CD14-positive monocyte (primary cell): ENCODE measurements at places on chromosomes 11 and 22. TPM values are rescaled to one million over a fixed set of nuclear protein-coding genes. Genes with fewer than 3 reads are reported as not detected.

- H3K27me3 ChIP-seq: no peaks in the 10 kb centered on the region
- H3K4me1 ChIP-seq: no peaks in the 10 kb centered on the region
- no peak for DNase-seq
- no peaks in the 10 kb centered on the region for H3K36me3 ChIP-seq
Measured at GRCh38 chr22:47659467-47660223, 897.2 kb downstream of the TBC1D22A start.

DNA sequence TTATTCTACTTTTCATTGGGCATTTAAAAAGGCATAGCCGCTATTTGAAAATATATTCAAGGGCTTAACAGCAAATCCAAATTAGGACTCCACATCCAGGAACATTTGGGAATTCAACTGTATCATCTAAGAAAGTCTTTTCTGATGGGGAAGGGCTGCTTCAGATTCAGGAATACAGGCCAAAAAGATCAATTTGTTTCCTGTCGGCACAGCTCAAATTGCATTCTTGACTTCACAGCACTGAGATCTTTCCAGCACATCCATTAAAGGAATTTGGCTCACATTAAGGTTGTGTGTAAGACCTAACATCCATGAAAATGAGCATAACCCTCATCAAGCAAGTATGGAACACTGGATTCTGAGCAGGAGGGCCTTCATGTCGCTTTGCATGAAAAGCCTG lies 1169.5 kb upstream of the CCDC90B start:
- no peak overlapping the region for H3K4me3 ChIP-seq
- H3K4me1 ChIP-seq: no peaks in the 10 kb centered on the region
- no peaks in the 10 kb centered on the region for H3K36me3 ChIP-seq
- H3K27ac ChIP-seq: no peak overlapping the region

GRCh38 chr11:118310781-118311485 lies 6.4 kb downstream of the CD3E start:
- H3K27me3 ChIP-seq: no peaks in the 10 kb centered on the region
- no peaks in the 10 kb centered on the region for H3K36me3 ChIP-seq
- no peak overlapping the region for H3K27ac ChIP-seq
- H3K4me3 ChIP-seq: no peak overlapping the region

DNA sequence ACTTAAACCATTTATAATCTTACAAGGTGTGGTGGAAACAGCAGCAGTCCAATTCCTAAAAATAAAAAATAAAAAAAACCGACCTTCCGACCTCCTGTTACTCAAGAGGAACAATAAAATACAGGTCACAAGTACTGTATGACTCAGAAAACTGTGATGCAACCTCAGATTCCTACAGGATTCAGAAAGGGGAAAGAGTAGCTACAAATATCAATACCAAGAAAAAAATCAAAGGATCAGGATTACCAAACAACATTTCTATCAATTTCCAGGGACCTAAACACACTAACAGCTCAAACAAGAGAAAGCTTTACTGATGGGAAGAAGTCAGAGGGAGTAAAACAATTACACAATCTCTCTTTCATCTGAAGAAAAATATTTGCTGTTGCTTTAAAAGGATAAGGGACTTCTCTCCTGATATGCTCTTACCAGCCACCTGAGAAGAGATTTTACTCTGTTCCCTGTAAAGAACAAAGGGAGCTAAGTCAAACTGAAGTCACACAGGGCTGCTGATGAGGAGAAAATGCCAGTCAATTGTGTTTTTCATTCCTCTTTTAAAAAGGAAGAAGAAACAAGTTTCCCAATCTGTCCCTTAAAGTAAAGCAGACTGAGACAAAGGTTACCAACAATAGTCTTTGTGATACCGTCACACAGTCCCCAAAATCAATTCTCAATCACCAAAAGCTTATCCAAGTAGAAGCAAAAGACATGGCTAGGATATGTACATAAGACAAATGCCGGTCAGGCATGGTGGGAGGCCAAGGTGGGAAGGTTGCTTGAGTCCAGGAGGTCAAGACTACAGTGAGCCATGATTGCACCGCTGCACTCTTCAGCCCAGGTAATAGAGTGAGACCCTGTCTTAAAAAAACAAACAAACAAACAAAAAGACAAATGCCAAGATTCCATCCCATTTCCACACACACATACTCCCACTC lies 39.3 kb downstream of the AMBRA1 start:
- no peaks in the 10 kb centered on the region for H3K36me3 ChIP-seq
- H3K4me3 ChIP-seq: no peak overlapping the region
- H3K27me3 ChIP-seq: no peaks in the 10 kb centered on the region
- H3K4me1 ChIP-seq: peaks cover 22% of the 10 kb centered on the region

GRCh38 chr22:37277384-37277783 lies 4.9 kb upstream of the CYTH4 start:
- no peak overlapping the region for H3K27ac ChIP-seq
- H3K27me3 ChIP-seq: no peaks in the 10 kb centered on the region
- peaks cover 88% of the 10 kb centered on the region for H3K4me1 ChIP-seq
- no peaks in the 10 kb centered on the region for H3K36me3 ChIP-seq

GRCh38 chr11:82818409-82819043 lies 81.7 kb downstream of the PRCP start:
- peaks cover 4% of the 10 kb centered on the region for H3K36me3 ChIP-seq
- no peaks in the 10 kb centered on the region for H3K4me1 ChIP-seq
- no peaks in the 10 kb centered on the region for H3K27me3 ChIP-seq
- no peak overlapping the region for H3K27ac ChIP-seq
- no peak for DNase-seq
- no peak overlapping the region for H3K4me3 ChIP-seq

DNA sequence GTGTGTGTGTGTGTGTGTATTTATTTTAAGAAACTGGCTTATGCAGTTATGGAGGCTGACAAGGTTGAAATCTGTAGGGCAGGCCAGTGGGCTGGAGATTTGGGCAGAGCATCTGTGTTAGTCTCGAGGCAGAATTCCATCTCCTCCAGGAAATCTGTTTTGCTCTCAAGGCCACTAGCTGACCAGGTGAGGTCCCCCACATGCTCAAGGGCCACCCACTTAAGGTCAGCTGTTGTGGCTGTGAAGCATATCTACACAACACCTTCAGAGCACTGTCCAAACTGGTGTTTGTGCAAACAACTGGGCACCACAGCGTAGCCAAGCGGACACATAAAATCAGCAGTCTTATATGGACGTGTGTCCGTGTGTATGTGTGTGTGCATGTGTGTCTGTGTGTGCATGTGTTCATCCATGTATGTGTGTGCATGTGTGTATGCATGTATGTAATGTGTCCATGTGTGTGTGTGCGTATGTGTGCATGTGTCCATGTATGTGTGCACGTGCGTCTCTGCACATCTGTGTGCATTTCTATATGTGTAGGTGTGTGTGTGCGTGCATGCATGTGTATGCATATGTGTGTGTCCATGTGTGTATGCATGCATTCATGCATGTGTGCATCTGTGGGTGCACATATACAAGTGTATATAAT lies 400.9 kb downstream of the BRD1 start:
- DNase-seq: no peak
- no peaks in the 10 kb centered on the region for H3K27me3 ChIP-seq

DNA sequence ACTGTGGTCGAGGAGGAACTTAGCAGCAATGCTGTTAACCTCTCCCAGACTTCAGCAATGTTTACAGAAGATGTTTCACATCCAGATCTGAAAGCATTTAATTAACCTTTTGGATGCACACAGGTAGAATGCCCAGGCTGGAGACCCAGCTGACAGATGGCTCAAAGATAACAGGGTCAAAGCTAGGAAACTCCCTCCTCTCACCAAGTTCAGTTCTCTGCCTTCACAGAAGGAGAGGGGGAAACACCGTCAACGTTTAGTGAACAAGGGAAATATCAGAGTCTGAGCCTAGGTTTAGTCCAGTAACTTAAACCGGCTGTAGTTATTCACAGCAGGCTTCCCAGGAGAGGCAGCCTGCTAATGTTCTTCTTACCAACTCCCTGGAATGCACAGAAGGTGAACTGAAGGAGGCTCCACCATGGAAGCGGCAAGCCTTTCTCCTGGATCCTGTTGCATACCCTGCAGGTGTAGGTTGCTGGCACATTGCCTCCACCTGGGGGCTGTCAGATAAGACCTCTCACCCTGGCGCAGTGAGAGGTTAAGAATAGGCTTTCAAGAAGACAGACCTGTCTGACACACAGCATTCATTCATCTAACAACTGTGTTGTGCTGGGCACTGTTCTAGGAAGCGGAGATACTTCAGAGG lies 23.5 kb upstream of the ANKK1 start:
- no peak overlapping the region for H3K27ac ChIP-seq
- no peaks in the 10 kb centered on the region for H3K4me1 ChIP-seq
- no peaks in the 10 kb centered on the region for H3K36me3 ChIP-seq
- no peaks in the 10 kb centered on the region for H3K27me3 ChIP-seq

- no peak for DNase-seq
- no peak overlapping the region for H3K27ac ChIP-seq
- no peaks in the 10 kb centered on the region for H3K36me3 ChIP-seq
- H3K4me1 ChIP-seq: peaks cover 43% of the 10 kb centered on the region
Measured at GRCh38 chr22:45305456-45306075, 4.2 kb upstream of the FAM118A start.

- peak overlapping the region; percentile 56 for H3K27ac ChIP-seq
- DNase-seq: no peak
- H3K27me3 ChIP-seq: no peaks in the 10 kb centered on the region
Measured at GRCh38 chr22:45316796-45317526, 7.2 kb downstream of the FAM118A start.

GRCh38 chr22:19824926-19825339 lies 29.7 kb downstream of the GNB1L start:
- H3K36me3 ChIP-seq: no peaks in the 10 kb centered on the region
- no peak overlapping the region for H3K4me3 ChIP-seq
- peaks cover 7% of the 10 kb centered on the region for H3K4me1 ChIP-seq

GRCh38 chr11:127843483-127844396 lies 743.6 kb downstream of the ETS1 start:
- H3K27ac ChIP-seq: no peak overlapping the region
- DNase-seq: no peak
- H3K27me3 ChIP-seq: no peaks in the 10 kb centered on the region
- no peak overlapping the region for H3K4me3 ChIP-seq
- H3K36me3 ChIP-seq: no peaks in the 10 kb centered on the region

DNA sequence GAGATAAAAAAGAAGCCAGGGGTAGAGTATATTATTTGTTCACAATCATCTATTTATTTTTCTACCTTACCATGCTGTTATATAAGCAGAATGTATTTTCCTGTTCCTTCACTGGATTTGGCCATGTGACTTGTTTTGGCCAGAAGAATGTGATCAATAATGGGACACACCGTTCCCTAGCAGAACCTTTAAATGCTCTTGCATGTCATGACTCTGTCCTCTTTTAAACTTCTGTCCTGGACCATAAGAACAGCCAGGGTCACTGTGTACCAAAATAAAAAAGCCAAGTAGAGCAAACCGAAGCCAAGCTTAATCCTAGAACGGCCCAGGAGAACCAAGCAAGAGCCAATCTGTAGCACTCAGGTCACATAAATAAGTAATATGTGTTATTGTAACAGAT lies 1682.4 kb downstream of the LRRC4C start:
- H3K27ac ChIP-seq: no peak overlapping the region
- H3K36me3 ChIP-seq: no peaks in the 10 kb centered on the region
- DNase-seq: no peak
- no peaks in the 10 kb centered on the region for H3K27me3 ChIP-seq
- peaks cover 8% of the 10 kb centered on the region for H3K4me1 ChIP-seq

- DNase-seq: no peak
- no peak overlapping the region for H3K27ac ChIP-seq
- H3K27me3 ChIP-seq: no peaks in the 10 kb centered on the region
- H3K36me3 ChIP-seq: no peaks in the 10 kb centered on the region
Measured at GRCh38 chr11:114846416-114846791, 168.1 kb downstream of the NXPE2 start.

DNA sequence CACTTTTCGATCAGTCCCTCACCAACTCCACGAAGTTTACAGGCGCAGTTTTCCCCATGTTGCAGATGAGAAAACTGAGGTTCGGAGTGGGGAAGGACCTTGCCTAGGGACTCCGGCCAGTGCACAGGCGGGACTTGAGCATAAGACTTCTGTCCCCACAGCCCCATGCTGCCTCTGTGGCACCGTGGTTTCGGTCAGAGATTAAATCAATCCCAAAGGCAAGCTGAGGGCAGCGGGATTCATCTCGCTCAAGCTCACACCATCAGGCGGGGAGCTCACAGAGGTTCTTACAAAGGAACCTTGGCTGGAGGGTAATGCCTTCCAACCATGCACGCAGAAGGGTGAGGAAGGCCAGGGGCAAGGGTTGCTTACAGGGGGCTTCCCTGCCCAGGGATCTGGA lies 115.5 kb downstream of the PHF21B start:
- H3K27ac ChIP-seq: no peak overlapping the region
- no peaks in the 10 kb centered on the region for H3K36me3 ChIP-seq
- H3K27me3 ChIP-seq: no peaks in the 10 kb centered on the region
- no peak overlapping the region for H3K4me3 ChIP-seq
- DNase-seq: no peak
- H3K4me1 ChIP-seq: no peaks in the 10 kb centered on the region

GRCh38 chr11:65611758-65612603 lies 2.0 kb downstream of the MAP3K11 start:
- peaks cover 48% of the 10 kb centered on the region for H3K4me1 ChIP-seq
- H3K4me3 ChIP-seq: peak overlapping the region; percentile 96
- H3K36me3 ChIP-seq: peaks cover 39% of the 10 kb centered on the region
- DNase-seq: no peak

DNA sequence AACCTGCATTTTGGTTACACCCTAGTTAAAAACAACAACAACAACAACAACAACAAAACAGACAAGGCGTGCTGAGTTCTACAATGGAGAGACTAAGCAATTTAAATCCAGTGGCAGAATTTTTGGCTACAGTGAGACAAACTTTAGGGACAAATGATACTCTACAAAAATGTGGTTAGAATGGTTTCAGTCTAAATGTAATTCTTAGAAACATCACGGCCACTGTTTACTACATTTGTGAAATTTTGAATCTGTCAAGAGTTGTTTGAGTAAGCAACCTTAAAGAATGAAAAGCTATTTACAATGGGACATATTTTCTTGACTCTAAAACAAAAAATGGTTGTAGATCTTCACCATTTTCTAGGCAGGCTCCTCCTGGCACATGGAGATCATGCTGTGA lies 259.4 kb downstream of the SWAP70 start:
- H3K27me3 ChIP-seq: no peaks in the 10 kb centered on the region
- H3K4me3 ChIP-seq: no peak overlapping the region
- no peak for DNase-seq
- no peaks in the 10 kb centered on the region for H3K36me3 ChIP-seq
- H3K27ac ChIP-seq: no peak overlapping the region

Gene IRAG1
- 3.0 TPM for polyA plus RNA-seq

Gene SMIM35
- 0.11 TPM for polyA plus RNA-seq

Gene ANO5
- 1.0 TPM for polyA plus RNA-seq
